ENCODE measurements at places on chromosomes 5 and 9. TPM values are rescaled to one million over a fixed set of nuclear protein-coding genes. Genes with fewer than 3 reads are reported as not detected.

The NRG2 gene
- 0.78 TPM for total RNA-seq

The FOXD4 gene
- total RNA-seq, result 0.43 TPM

The THBS4 gene
- total RNA-seq, result 1.0 TPM

The PPIC gene
- 82.3 TPM for total RNA-seq

The PDZD2 gene
- 0.76 TPM for total RNA-seq

The MED22 gene
- total RNA-seq, result 14.3 TPM

The BHMT2 gene
- total RNA-seq, result 14.9 TPM

The TMC1 gene
- 0.39 TPM for total RNA-seq

The SLC36A3 gene
- not detected for total RNA-seq

The SEMA5A gene
- total RNA-seq, result 19.6 TPM

All from articular chondrocyte of knee joint (primary cell).